ENCODE measurements at places on chromosomes 2 and 18.

GRCh38 chr2:217901400-217901799 is 101.4 kb downstream of the TNS1 start:
- DNase-seq: no peak

- DNase-seq: no peak
These were observed 174.6 kb downstream of the SRBD1 start for GRCh38 chr2:45436456-45436855.

- no peak for DNase-seq
These were observed 442.5 kb upstream of the PKDCC start for GRCh38 chr2:41605311-41605710.

- no peak for DNase-seq
These were observed 89.9 kb downstream of the RHOB start for GRCh38 chr2:20536619-20537422.

- DNase-seq: no peak
These were observed 8.2 kb downstream of the CAPN10 start for GRCh38 chr2:240594511-240595380.

DNA sequence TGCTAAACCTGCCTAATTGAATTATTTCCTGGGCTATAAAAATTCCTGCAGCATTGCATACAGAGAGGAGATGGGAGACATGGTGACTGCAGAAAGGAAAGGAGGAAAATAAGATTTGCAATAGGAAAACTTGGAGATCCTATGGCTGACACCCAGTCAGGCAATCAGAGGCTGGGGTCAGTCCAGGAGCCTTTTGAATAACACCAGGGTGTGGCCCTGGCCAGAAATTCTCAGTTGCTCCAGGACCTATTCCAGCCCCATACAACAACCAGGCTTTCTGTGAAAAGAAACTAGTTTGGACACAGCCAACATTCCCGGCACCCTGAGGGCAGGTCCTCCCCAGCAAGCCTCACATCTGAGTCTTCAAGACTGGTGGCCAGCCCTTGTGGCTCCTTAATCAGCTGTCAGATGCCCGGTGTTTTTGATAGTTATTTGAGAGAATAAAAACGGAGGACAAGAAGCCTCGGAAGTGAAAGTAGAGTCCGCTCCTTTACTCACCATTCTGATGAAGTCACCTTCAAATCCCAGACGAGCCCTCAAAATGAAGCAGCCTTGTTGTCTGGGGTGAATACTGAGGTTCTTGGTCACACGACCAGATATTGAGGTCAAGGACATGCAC is 31.1 kb upstream of the GMCL1 start:
- DNase-seq: peak; percentile 62

- DNase-seq: peak; percentile 30
These were observed 172.0 kb downstream of the SLC4A10 start for GRCh38 chr2:161796192-161796591.

DNA sequence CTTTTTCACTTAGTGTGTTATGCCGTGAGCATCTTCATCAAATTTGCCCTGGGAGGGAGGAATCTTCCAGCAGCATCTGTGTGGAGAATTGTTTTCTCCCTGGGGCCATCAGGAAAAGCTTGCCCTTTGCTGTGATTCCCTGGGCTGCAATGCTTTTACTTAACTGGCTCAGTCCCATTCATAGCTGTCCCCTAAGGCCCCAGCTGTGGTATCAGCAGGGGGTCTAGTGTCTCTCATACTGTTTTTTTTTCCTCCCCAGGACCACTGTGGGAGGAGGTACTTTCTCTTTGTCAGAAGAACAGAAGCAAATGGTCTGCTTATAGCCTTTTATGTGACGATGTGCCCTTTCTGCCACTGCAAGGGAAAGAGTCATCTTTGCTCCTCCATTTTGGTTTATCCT is 176.8 kb upstream of the CELF4 start:
- DNase-seq: no peak

DNA sequence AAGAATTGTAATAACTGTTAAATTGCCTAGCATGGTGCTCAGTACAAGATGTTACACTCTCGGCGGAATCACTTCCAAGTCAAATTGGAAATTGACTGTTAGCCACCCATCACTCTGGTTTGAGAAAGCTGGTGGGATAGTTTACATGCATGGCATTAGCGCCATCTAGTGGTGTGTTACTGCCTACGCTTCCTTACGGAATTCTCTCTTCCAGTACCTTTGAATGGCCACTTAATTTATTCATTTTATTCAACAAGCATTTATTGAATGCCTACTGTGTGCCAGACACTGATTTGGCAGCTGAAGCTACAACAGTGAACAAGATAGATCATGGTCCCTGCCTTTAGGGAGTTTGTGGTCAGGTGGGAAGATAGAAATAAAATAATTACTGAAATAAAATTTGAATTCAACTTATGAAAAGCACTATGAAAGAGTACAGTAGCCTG is 171.2 kb downstream of the TMEM247 start:
- peak; percentile 84 for DNase-seq

DNA sequence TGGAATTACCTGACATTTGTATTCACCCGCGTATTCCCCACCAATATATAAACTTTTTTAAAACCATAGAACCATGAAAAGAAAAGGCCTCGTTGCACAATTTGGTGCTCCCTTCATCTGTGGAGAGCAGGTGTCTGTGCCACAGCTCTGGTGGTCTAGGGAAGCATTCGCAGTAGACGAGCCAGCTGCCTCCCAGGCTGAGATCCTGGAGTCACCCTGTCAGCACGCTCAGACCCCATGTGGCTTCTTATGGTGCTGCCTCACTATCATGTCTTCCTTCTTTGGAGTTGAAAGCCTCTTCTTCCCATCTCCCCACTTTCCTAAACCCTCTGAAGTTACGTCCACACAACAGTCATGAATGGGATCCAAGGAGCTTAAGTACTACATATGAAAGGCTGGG is 38.4 kb upstream of the ACKR3 start:
- no peak for DNase-seq

DNA sequence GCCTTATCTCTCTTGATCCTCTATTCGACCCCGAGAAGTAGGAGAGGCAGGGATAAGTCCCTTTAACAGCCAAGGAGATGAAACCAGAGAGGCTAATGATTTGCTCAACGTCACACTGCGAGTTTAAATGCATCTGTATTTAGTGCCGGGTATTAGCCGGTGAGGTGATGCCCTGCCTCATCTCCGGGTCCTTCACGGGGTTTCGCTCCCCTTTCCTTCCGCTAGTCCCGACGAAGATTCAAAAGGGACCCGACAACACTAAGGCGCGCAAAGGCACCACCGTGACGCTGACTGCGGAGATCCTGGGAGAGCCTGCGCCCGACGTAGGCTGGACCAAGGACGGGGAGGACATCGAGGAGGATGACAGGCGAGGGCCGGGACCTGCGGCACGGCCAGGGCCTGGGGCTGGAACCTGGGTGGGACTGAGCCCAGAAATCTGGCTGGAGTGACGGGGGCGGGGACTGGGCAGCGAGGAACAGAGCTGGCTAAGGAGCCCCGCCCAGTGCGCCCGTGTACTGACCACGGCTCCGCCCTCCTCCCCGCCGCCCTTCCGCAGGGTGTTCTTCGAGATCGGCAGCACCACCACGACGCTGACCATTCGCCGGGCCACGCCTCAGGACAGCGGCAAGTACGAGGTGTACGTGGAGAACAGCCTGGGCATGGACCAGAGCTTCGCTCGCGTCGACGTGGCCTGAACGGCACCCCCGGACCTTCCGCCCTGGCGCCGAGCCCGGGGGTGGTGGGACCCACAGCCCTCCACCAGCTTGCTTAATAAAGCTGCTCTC is 1.0 kb upstream of the GMPPA start:
- peak; percentile 84 for DNase-seq

- DNase-seq: peak; percentile 81
These were observed 2.4 kb downstream of the EPAS1 start for GRCh38 chr2:46299365-46300263.

DNA sequence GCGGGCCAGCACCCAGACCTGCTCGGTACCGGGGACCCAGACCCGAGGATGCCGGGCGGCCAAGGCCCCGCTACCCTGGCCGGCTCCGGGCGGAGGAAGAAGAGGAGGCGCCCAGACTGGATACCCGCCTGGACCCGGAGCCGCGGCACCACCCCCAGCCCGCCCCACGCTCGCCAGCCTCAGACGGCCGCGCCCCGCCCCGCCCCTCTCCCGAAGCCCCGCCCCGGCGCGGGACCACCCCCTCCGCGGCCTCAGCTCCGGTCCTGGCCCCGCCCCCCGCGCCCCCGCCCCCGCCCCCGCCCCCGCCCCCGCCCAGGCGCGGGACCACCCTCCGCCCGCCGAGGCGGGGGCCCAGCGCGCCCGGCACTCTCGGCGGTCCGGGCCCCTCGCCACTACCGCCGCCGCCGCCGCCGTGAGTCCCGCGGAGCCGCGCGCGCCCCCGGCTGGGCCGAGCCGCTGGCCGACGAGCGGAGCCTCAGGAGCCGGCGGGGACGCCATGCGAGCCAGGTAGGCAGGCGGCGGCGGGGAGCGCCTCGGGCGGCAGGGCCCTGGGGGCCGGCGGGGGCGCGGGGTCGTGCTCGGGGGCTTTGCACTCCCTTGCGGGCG is at the start of gene SH3BP4:
SH3BP4 (plus strand) TSS at position 354 of the 606 bp plus-strand sequence. CDS start 82,986 bp downstream, outside the sequence.
- DNase-seq: peak; percentile 82

DNA sequence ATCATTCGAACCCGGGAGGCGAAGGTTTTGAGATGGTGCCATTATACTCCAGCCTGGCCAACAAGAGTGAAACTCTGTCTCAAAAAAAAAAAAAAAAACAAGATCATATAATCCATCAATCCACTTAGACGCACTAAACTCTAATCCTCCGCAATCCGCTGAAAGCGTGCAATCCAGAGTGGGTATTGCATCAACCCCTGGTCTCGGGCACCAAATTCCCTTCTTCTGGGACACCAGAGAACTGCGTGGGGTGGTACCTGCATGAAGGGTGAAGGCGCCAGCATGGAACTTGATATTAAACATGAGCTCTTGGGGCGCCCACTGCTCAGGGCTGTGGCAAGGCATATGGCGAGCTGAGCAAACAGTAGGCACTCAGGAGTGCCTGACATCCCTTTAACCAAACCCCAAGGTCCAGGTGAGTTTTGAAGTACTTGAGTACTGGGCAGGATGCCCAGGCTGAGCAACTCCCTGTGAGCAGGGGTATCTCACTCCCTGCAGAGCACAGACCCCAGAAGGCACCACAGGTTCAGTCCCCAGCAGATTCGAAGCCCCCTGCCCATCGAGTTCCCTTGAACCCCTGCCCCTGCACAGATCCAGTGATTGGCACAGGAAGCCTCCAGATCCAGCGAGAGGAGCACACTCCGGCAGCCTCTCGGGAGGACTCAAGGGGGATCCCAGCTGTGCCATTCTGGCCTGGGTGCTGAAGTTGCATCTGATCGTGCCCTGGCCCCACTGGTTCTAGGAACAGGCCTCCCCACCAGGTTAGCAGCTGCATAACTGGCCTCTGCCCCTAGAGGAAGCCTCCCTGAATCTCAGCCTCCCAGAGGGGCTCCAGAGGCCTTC is 8.0 kb downstream of the ALPI start:
- no peak for DNase-seq

DNA sequence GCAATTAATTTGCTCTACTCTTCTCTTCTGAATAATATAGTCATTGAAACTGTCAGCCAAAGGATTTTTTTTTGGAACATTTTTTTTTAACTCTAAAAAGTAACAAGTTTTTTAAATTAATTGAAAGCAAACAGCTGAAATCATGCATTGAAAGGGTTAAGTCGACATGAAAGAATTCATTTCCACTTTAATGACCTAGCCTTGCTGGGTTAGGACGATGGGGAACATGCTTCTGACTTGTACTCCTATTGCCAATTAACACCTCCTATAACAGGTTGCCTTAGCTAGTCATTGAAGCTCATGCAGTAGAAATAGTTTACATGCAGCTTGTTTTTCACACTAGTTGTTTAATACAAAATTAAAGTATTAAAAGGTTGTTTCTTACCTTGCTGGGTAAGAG is 47.8 kb downstream of the PSMD14 start:
- DNase-seq: no peak

DNA sequence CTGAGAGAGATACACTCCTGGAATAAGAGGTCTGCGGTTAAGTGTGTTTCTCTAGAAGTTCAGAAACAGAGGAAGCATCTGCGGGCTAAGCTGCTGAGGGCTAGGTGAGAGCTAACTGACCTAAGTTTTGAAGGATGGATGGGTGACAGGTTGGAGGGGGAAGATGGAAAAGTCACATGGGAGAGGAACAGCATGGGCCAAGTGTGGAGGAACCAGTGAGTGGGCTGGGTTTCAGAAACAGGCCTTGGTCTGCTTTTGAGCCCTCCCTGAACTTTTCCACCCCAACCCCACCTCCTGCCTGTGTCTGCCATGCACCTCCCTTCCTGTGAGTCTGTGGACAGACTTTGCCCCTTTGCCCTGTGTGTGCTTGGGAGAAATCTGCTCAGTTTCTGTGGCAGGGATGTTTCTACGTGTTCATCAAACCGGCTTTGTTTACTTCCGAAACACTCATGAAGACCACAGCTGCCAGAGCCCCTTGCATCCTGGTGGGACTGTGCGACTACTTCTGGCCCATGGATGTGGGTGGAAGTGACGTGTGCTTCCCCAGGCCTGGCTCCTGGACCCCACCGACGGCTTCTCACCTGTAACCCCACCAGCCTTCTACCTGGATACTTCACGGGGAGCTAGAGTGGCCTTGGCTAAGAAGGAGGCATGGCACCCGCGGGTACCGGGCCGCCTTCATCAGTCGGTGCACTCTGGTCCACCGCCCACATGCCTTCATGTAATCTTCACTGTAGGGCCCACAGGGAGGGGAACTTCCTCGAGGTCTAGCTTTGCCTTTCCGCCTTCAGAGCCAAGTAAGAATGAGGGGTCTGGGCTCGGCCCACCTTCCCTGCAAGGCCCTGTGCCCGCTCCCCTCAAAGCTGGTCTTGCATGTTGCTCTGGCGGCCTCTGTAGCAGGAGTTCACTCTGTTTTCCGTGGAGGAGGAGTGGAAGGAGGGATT is 1.4 kb upstream of the HPCAL1 start:
- no peak for DNase-seq

GRCh38 chr2:118860506-118860905 is 13.1 kb upstream of the EN1 start:
- DNase-seq: no peak
